Epithelial cell of esophagus (primary cell): ENCODE measurements at places on chromosomes 2 and 18.
A peak's percentile ranks its signal among the peaks of the same experiment; 100 is the strongest.

DNA sequence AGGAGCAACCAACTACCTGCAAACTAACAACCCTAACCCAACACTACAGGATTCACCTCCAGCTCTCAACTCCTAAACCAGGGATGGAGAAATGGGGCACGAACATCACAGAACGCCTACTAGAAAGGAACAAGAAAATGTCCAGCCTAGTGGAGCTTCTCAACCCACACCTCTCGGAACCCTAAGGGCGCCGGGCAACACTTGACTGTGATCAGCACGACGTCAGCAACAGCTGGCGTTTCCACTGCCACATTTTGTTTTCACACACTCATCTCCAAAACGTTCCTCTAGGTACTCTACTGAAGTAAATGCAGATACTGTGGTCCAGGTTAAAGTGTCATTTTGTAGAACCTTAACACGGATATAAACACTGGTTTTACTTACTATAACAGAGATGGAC, 4.2 kb downstream of the RNASEH1 start:
- DNase-seq = no peak

GRCh38 chr2:21392649-21393048, 268.9 kb downstream of the TDRD15 start:
- DNase-seq = no peak

GRCh38 chr18:75341267-75341666, 86.2 kb downstream of the SMIM21 start:
- DNase-seq = no peak

- DNase-seq = peak; percentile 99
Observed at GRCh38 chr2:150487537-150488429, at the start of gene RND3. Gene RND3, minus strand, starts transcription at chr2:150487667. Its CDS starts 250 bp downstream, at chr2:150487417.

GRCh38 chr2:65969161-65969560, 465.8 kb upstream of the MEIS1 start:
- no peak for DNase-seq

DNA sequence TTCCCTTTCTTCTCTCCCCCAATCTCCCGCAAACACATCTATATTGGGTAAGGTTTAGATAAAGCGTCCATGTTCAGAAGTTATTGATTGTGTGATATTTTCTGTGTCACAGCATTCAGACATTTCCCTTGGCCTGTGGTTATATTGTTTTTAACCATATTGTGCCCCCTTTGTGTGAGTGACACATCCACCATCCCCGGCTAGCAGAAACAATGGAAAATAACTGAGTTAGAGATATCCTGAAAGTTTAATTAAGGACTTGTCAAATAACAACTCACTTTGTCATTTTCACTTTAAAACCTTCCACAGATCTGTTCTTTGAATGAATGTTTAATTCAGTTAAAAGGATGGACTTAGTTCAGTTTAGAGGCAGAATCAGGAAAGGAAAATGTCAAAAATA, 151.0 kb downstream of the KCNJ3 start:
- DNase-seq = no peak

DNA sequence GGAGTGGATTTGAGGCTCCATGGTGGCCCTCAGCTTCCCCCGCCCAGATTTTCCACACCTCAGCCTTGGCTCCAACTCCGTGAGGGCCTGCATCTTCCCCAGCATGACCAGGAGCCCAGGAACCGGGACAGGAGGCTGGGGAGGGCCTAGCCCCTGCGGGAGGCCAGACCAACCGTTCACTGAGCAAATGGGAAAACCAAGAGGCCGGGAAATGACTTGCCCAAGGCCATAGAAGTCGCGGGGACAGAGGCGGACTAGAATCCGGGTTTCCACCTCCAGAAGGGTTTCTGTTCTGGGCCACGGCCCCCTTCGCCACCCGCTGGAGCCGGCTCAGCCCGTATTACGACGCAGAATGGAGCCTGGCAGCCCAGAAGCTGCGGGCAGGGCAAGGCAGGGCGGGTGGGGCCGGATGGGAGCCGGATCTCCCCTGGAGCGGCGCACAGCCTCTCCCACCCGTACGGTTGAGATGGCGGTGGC, 7.9 kb upstream of the CRYBA2 start:
- no peak for DNase-seq

DNA sequence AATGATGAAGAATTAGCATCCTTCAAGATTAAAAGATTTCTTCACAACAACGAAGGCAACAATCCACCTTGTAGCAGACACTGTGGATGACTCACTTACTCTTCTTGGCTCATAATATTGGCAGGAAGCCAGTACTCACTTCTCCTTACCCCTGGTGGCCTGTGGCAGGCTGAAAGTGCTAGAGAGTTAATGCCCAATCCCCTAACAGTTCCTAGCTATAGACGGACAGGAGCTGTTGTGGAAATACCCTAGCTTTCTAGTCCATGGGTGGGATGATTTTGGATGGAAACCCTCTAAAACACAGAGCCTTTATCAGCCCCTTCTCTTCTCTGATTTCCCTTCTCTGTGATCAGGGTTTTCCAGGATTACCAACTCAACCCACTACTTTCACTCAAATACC, 128.6 kb upstream of the NYAP2 start:
- peak; percentile 88 for DNase-seq

DNA sequence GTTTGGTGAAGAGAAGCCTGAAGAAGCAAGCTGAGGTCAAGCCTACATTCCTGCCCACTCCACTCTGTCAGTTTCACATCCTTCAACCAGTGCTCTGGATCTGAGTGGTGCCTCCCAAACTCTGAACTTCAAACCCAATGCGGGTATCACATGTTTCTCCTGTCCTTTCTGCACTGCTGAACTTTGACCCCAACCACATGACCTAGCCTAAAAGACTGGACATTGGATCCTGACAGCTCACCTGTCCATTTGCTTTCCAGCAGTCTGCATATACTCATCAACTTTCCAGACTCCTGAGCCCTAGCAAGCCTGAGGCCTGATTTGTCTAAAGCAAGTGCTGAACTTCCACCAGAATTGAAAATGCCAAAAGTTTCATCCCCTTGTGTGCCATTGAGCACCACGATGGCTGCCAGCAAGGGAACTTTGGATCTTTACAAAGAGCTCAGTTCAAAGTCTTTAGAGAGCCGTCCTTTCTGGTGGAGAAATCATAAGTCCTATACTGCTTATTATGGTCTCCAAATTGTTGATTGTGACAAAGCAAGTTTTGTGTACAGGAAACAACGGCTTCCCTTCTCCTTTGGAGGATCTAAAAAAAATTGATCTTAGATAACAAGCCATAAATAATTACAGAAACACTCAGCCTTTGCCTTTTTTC, 37.6 kb upstream of the ITGA6 start:
- DNase-seq = no peak

- DNase-seq = no peak
Observed at GRCh38 chr2:17646838-17647701, 106.5 kb downstream of the SMC6 start.

- no peak for DNase-seq
Observed at GRCh38 chr18:68314403-68314802, 400.5 kb downstream of the TMX3 start.

GRCh38 chr2:182634386-182634785, 81.7 kb upstream of the DNAJC10 start:
- DNase-seq = no peak
